SK-N-DZ (cell line): ENCODE measurements at places on chromosomes 5 and 9.
A peak's percentile ranks its signal among the peaks of the same experiment; 100 is the strongest.

DNA sequence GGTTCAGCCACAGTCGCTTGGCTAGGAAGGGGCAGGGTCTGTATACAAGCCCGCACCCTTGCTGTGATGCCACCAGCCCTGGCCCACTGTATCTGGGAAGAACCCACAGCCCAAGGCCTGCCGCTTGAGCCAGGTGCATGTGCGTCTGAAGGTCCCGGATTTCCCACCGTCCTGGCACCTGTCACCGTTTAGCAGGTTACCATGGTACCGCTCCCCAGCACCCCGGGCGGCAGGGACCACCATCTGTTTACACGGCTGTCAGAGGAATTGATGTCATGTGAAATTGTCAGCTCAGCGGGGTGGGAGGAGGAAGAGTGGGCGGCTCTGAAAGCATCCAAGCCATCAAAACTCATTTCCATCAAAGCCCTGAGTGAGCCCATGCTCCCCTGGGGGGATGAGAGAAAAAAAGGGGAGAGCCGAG is 92.7 kb downstream of the HRH2 start:
- peak; percentile 41 for DNase-seq

DNA sequence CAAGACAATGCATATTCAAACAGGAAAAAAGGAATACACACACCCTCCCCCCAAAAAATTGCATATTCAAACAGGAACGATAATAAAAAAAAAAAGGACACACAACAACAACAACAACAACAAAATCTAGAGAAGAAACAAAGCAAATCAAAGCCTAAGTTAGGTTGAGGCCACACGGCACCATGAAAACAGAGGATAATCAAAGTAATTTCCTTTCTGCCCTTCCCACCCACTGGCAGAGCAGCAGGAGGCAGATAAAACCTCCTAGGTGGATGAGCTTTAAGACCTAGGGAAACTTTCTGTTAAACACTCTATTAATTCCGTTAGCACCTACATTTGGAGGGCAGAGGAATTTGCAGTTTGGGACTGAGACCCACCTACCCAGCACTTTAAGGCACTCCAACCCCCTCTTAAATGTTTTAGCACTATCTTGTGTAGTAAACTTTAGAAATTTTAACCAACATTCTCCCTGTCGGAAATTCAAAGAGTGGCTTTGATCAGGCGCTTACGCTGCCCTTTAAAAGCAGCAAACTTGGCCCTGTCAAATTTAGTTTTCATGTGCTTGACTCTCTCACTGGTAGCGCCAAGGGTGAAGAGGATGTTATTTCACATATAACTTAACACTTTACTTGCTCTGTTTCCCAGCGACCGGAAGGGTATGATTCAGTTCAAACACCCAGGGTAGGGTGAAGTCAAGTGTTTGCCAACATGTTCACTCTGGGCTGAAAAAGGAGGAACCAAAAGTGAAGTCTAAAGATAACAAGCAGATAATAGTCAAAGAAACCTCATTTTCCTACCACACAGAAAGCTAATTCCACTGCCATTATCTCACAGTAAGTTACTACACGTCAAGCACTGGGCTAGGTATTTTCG is 9.2 kb downstream of the ENC1 start:
- no peak for DNase-seq

- DNase-seq, result no peak
Observed at GRCh38 chr9:127873886-127874285, 3.6 kb downstream of the AK1 start.

DNA sequence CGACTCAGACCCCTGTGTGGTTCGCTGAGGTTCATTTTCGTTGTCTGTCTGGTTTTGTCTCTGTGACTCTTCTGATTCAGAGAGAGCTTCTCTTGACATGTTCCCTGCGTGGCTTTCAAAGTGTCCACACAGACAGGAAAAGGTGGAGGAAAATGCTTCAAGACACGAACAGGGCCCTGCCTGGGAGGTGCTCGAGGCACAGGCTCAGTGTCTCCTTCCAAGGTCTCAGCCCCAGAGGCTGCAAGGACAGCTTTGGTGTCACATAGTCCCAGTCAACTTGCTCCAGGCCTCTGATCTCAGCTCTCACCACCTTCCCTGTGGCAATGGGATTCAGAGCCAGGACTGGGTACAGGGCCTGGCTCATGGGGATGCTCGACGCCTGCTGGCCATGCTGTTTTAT is 51.6 kb upstream of the SARDH start:
- DNase-seq, result no peak

DNA sequence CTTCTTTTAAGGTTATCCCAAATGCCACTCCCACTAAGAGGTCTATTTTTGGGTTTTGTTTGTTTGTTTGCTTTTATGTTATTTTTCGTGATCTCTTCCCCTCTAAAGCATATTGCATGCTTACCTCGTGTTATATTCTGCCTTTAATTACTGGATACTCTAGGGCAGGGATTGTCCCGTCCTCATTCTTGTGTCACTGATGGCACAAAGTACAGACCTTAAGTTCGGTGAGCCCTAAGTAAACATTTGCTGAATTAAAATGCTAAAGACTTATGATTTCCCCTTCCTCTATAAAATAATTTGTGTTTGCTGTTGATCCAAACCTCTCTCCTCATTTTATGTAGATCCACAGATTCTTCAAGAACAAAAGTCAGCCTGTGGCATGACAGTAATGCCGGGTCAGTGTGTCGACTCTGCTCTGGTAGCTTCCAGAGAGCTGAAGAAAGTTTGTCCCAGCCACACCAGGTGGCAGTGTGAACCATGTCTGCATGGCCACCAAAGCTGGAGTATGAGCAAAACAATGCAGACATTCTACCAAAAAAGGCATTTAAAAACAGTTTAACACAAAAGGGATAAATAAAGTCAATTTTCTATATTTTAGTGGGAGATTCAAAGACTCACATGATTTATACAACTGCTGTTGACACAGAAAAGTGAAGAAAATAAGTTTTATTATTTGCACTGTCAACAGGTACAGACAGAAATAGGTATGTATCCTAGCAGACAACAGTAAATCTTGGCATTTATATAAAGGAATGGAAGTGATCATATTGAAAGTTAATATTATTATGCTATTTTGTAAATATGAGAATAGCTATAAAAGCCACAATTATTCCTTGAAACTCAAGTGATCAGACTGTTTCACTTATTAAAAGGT is 17.9 kb upstream of the POC5 start:
- DNase-seq, result peak; percentile 21

- DNase-seq, result no peak
Observed at GRCh38 chr9:108274971-108275370, 580.8 kb downstream of the ACTL7B start.
